Thyroid gland (tissue), 4 donors: ENCODE measurements at places on chromosomes 1 and 21.
A peak's percentile ranks its signal among the peaks of the same experiment; 100 is the strongest.

DNA sequence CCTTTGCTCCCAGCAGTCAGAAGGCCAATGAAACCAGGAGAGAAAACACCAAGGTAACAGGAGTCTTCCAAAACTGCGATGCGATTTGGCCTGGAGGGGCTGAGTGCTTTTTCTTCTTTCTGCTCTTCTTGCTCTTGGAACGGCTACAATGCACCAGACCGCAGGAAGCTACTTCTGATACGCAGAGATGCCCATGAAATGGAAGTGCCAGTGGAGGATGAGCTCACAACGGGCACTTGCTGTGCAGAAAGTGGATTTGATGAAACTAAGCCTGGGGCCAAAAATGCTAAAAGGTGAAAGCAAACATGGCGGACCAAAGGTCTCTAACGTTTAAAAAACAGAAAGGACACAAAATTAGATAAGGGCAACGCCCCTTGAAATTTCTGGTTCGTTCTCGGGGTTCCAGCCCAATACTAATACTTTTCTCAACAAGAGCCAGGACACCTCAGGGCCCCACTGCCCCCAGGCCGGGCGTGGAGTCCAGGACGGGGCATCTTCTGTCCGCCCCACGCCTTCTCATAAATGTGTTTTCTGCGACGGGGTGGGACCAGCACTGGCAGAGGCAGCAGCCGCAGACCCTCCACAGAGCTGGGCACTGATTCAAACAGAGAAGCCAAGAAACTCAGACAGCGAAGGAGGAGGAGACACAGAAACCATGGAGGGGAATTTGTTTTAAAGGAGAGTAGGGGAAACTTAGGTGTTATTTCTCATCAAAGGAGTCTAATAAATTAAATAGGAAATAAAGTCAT is 101.3 kb downstream of the CRYAA start:
- H3K27ac ChIP-seq: no peak overlapping the region
- H3K4me1 ChIP-seq: no peaks in the 10 kb centered on the region
- H3K36me3 ChIP-seq: no peaks in the 10 kb centered on the region
- H3K4me3 ChIP-seq: no peak overlapping the region
- no peaks in the 10 kb centered on the region for H3K27me3 ChIP-seq
- DNase-seq: no peak

DNA sequence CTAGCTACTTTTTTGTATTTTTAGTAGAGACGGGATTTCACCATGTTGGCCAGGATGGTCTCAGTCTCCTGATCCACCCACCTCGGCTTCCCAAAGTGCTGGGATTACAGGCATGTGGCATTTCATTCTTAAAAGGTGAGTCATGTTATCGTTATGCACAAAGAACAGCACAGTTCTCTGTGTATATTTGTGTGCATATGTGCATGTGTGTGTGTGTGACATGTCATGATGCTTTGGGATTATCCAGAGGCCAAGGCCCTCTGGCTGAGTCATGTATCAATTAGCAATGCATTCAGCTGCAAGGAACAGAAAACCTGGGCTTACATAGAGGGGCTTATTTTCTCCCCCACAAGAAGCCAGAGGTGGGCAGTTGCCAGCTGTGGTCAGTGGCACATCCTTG is 301.7 kb upstream of the KAZN start:
- DNase-seq: no peak
- no peak overlapping the region for H3K4me3 ChIP-seq
- H3K36me3 ChIP-seq: no peaks in the 10 kb centered on the region
- H3K27ac ChIP-seq: no peak overlapping the region

DNA sequence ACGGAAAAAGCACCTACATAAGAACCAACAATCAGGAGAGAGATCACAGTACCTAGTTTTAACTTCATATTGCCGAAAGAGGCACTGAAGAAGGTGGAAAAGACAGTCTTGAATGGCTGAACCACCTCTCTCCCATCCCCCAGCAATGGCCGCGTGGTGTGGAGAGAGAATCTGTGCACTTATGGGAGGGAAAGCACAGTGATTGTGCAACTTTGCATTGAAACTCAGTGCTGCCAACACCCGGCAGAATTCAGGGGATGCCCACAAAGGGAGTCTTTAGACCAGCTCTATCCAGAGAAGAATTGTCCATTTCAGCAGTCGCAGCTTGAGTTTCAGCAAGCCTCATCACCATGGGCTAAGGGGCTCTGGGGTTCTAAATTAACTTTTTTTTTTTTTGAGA is 186.3 kb upstream of the USP25 start:
- H3K27me3 ChIP-seq: no peaks in the 10 kb centered on the region
- DNase-seq: no peak
- H3K36me3 ChIP-seq: no peaks in the 10 kb centered on the region
- H3K4me3 ChIP-seq: no peak overlapping the region

- H3K4me1 ChIP-seq: no peaks in the 10 kb centered on the region
- H3K27me3 ChIP-seq: no peaks in the 10 kb centered on the region
- no peak for DNase-seq
- H3K36me3 ChIP-seq: no peaks in the 10 kb centered on the region
- H3K27ac ChIP-seq: no peak overlapping the region
- H3K4me3 ChIP-seq: no peak overlapping the region
Measured at GRCh38 chr1:209727785-209728184, 23.1 kb downstream of the HSD11B1 start.

DNA sequence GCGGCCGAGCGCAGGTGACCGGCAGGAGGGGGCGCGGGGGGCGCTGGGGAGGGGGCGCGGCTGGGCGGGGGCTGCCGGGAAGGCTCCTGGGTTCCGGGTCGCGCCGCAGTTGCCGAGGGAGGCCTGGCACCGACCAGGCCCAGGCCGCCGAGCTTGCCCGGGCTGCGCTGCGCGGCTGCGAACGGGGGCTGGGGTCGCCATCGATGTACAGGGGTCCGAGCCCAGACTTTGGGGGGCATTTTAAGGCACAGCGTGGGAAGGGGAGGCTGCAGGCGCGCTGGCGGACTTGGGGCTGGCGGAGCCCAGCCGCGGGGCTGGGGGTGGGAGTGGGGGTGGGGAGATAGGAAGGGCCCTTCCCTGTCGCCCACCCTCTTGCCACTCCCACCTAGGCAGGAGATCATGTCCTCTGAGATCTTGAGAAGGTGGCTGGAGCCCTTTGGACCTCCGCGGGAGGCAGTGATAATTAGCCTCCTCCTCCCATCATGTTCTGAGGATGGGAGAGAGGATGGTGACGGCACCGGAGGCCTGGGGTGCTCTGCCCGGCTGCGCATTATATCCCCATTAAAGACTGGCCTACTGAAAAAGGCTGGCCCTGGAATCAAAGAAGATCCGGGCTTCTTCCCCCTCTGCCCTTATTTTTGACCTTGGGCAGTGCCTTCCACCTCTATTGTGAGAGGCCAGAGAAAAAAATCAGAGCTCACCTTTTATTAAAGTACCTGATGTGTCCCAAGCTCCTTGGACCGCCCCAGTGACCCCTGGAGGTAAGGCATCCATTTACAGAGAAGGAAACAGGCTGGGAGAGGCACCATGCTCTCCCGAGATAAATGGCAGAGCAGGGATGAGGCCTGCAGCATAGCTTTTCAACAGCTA is 497 bp downstream of the FBXO44 start:
- no peaks in the 10 kb centered on the region for H3K27me3 ChIP-seq
- H3K4me1 ChIP-seq: peaks cover 18% of the 10 kb centered on the region
- peak overlapping the region; percentile 85 for H3K4me3 ChIP-seq
- H3K27ac ChIP-seq: no peak overlapping the region
- DNase-seq: no peak

- H3K4me3 ChIP-seq: no peak overlapping the region
- DNase-seq: no peak
- no peaks in the 10 kb centered on the region for H3K27me3 ChIP-seq
Measured at GRCh38 chr21:37454869-37455503, 88.4 kb downstream of the DYRK1A start.

DNA sequence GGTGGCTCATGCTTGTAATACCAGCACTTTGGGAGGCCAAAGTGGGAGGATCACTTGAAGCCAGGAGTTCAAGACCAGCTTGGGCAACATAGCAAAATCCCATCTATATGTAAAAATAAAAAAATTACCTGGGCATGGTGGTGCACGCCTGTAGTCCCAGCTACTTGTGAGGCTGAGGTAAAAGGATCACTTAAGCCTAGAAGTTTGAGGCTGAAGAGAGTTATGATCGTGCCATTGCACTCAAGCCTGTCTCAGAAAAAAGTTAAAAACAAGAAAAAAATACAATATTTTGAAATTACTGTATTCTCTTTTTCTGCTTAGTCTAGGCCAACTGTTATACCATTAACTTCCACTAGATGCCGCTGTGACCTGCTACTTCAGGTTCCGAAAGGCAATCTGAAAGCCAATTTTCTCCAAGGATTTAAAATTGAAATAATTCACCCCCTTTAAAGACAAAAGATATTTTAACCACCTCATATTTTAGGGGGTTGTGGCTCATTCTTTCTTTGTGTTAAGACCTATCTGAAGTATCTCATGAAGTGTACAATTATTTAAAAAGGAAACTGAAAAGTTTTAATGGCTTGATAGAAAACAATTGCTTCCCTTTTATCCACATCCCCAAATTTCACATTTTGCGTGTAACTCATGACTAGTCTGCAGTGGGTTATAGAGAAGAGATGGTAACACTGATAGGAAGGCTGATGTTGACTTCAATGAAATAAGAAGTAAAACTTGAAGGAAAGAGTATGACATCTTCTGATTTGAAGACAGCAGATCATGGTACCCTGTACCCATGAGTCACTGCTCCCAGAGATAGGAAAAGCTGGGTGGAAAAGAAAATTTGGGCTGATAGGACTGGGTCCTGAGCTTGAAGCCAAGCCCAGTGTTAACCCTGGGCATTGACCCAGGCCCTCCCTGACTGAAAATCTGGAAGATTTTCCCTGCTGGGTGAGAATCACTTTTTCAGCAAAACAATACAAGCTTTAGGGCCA is 24.4 kb upstream of the CLDN14 start:
- H3K36me3 ChIP-seq: no peaks in the 10 kb centered on the region
- peak; percentile 30 for DNase-seq
- H3K27me3 ChIP-seq: no peaks in the 10 kb centered on the region

DNA sequence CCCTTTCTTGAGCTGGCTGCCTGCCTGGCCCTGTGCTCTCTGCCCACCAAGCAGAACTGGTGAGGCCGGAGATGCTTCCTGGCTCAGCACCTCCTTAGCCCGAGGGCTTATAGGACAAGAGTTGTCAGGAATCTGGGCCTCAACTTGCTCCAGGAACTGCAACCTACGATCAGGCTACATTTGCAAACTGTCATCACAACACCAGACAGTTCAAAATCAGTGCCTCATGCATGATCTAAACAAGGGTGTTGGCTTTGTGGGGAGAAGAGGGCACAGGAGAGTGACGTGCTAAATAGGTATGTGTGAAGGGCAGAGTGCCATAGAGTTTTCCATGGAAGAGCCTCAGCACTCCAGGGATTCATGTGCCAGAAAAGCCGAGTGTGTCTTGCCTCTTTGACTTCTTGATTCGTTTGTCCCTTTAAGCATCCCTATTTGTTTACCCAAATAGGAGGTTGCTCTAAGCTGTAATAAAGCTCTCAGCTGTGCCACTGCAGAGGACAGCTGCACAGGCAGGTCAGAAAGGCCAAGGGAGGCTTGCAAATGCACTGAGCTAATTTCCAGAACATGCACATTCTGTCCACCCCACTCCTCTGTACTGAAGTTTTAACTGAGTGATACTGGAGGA is 30.2 kb upstream of the NEK2 start:
- no peak overlapping the region for H3K4me3 ChIP-seq
- H3K4me1 ChIP-seq: peaks cover 30% of the 10 kb centered on the region
- no peak overlapping the region for H3K27ac ChIP-seq
- no peaks in the 10 kb centered on the region for H3K36me3 ChIP-seq

DNA sequence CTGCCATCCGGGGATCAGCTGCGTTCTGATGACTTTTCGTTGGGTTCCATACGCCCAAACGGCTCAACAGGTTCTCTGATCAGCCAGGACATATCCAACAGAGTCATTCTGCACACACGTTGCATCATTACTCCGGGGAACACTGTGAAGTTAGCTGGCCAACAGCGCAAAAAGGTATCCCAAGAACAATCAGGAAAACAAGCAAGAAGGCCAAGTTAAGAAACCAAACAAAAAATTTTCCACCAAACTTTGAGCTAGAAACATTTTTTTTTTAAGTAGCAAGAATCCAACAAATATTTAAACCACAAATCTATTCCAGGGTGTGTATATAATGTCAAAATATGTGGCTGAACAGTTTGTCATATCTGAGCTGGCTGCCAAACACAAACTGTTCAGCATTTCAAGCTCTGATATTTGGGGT is 29.2 kb downstream of the NID1 start:
- H3K4me1 ChIP-seq: no peaks in the 10 kb centered on the region
- no peaks in the 10 kb centered on the region for H3K27me3 ChIP-seq
- no peak overlapping the region for H3K4me3 ChIP-seq
- H3K27ac ChIP-seq: no peak overlapping the region
- no peak for DNase-seq

GRCh38 chr1:213686983-213687382 is 300.8 kb upstream of the PROX1 start:
- H3K36me3 ChIP-seq: no peaks in the 10 kb centered on the region
- H3K4me1 ChIP-seq: no peaks in the 10 kb centered on the region
- no peak overlapping the region for H3K27ac ChIP-seq
- no peaks in the 10 kb centered on the region for H3K27me3 ChIP-seq

- no peaks in the 10 kb centered on the region for H3K4me1 ChIP-seq
- no peaks in the 10 kb centered on the region for H3K27me3 ChIP-seq
- H3K4me3 ChIP-seq: no peak overlapping the region
- peaks cover 32% of the 10 kb centered on the region for H3K36me3 ChIP-seq
- H3K27ac ChIP-seq: peak overlapping the region; percentile 14
Measured at GRCh38 chr1:150808846-150809245, 786 bp upstream of the CTSK start.

DNA sequence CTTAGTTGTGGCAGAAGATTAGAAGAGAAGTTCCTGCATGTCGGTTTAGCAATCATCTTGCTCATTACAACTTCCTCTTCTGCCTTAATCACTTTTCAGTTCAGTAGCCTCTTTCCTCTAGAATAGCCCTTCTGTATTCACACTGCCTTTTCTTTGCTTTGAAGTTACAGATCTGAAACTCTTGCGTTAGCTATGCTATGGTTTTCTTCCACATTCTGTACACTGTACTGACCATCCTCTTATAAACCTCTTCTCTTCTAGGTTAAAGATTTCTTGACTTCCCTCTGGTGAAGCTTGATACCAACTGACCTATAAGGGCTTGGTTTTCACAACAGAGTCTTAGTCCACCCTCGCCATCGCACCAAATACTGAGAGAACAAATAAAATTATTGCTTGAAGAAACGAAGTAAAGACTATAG is 35.0 kb downstream of the C21orf91 start:
- H3K4me1 ChIP-seq: no peaks in the 10 kb centered on the region
- H3K27me3 ChIP-seq: no peaks in the 10 kb centered on the region
- no peak overlapping the region for H3K4me3 ChIP-seq
- H3K36me3 ChIP-seq: peaks cover 4% of the 10 kb centered on the region
- DNase-seq: no peak

DNA sequence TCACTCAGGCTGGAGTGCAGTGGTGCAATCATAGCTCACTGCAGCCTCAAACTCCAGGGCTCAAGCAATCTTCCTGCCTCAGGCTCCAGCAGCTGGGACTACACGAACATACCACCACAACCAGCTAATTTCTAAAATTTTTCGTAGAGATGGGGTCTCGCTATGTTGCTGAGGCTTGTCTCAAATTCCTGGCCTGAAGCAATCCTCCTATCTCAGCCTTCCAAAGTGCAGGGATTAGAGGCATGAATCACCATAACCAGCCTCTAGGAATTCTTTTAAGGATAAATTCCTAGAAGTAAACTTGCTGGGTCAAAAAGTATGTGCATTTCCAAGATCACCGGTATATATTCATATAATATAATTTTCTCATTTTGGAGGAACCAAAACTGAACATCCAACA is 17.6 kb upstream of the HUNK start:
- H3K27ac ChIP-seq: no peak overlapping the region
- DNase-seq: no peak
- H3K36me3 ChIP-seq: no peaks in the 10 kb centered on the region
- no peaks in the 10 kb centered on the region for H3K27me3 ChIP-seq

GRCh38 chr1:94280541-94280940 is 43.2 kb upstream of the ARHGAP29 start:
- no peak overlapping the region for H3K27ac ChIP-seq
- no peak overlapping the region for H3K4me3 ChIP-seq
- H3K36me3 ChIP-seq: no peaks in the 10 kb centered on the region
- H3K27me3 ChIP-seq: no peaks in the 10 kb centered on the region
